ENCODE measurements at places on chromosomes 1 and 21.

- peak; percentile 35 for DNase-seq
Observed at GRCh38 chr1:159214149-159214760, 9.6 kb downstream of the ACKR1 start.

DNA sequence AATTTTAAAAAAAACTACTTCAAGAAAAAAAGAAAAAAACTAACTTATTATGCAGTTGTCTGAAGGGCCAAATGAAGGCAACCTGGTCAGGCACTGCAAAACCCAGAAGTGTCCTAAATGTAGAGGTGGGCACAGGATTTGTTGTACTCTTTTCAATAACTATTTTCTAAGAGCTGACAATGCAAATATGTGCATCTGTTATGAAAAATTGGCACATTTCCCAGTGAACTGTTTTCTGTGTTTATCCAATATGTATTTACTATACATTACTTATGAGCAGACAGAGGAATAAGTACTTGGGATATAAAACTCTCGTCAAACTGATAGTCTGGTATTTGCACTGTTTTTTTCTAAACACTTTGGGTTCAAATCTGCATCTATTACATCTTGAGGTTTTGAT lies 188.0 kb upstream of the C21orf91 start:
- no peak for DNase-seq

- DNase-seq = no peak
Observed at GRCh38 chr1:10639775-10640578, 156.5 kb downstream of the CASZ1 start.

DNA sequence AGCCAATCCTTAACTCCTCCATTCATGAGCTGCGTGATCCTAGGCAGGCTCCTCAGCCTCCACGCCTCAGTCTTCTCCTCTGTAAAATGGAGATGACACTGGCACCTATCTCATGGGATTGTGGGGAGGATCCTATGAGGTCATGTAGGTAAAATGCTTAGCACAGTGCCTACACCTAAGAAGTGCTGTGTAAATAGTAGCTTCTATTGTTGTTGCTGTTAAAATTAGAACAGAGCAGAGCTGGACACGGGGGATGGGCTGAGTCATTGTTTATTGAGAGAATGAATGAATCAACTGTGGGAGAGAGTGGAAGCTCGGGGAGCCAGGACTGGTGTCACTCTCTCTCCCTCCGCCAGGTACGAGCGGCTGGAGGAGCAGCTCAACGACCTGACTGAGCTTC lies 43.0 kb downstream of the TMCC2 start:
- no peak for DNase-seq

- no peak for DNase-seq
Observed at GRCh38 chr1:114509596-114510273, 1.3 kb downstream of the TRIM33 start.

- DNase-seq = no peak
Observed at GRCh38 chr1:39368045-39368444, 123.4 kb upstream of the BMP8A start.

GRCh38 chr1:46362158-46362557 lies 21.6 kb downstream of the NSUN4 start:
- DNase-seq = no peak

- no peak for DNase-seq
Observed at GRCh38 chr1:243890576-243890975, 40.5 kb upstream of the AKT3 start.

DNA sequence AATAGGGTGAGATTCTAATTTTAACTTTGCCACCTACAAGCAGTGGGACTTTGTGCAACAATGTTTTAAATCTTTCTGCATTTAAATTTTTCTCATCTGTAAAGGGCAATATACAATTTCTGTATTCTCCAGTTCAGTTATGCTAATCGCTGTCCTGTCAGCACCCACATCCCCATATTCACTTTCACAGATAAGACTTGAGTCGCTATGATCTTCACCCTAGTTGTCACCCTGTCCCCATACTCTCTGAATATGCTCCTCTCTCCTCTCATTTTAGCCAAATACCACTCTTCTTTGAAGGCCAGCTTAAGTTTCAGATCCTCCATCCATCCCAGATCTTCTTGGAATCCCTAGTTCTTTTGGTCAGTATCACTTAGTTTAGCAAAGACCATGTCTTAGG lies 8.8 kb downstream of the DDR2 start:
- no peak for DNase-seq
